ENCODE measurements at places on chromosomes 7 and 10.

DNA sequence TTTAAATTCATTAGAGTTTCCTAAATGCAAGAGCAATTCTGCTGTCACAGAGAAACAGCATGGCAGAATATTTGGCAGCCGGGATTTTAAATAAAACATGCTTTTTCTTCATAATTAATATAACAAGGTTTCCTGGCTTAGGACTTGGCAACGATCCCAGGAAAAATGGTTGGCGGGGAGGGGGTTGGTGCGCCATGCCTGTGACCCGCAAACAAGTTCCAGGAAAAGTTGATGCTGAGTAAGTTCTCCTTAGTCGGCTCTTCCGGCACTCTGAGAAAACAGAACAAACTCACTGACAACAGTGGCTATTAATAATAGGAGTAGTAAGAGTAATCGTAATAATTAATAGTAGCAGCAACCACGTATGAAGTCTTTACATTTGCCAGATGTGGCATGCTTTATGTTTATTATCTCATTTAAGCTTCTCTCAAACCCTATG lies 4.6 kb downstream of the HABP2 start:
- DNase-seq = no peak

DNA sequence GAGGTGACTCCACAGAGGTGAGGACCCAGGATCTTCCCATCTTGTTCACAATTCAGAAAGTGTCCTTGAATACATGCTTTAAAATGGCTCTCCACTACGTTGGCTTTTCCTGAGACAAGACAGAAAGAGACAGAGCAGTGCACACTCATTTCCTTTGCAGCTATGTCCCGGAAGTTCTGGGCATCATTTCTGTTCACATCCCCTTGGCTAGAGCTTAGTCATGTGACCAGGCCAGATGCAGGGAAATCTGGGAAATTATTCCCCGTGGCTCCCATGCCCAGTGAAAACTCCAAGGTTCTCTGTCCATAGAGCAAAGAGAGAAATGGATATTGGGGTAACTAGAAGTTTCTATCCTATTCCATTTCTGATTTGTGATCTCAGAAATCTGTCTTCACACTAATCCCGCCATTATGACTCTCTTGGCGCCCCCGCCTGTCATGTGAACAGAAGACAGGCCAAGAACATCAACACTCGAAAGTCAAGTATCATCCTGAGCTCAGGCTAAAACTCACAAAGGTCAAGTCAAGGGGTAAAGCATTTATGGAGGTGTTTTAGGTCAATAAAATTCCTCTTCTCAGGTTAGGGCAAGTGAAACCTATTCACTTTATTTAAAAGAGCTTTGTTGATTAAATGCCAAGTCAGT lies 251.4 kb upstream of the HABP2 start:
- no peak for DNase-seq

DNA sequence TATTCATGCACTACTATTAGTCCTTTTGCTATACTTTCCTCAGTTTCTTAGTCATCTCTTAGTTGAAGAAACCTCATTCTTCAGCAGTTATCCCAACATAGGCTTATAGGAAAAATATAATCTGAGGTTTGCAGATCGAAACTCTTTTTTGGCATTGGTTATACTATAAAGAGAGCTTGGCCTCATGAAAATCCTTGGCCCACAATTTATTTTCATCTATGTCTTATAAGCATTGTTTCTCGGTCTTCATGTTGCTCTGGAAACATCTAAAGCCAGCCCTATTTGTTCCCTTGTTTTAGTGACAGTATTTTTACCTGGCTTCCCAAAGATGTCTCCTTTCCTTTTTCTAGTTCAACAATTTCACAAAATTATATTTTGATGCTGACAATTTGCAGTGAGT lies 345.1 kb upstream of the PRKCQ start:
- no peak for DNase-seq

DNA sequence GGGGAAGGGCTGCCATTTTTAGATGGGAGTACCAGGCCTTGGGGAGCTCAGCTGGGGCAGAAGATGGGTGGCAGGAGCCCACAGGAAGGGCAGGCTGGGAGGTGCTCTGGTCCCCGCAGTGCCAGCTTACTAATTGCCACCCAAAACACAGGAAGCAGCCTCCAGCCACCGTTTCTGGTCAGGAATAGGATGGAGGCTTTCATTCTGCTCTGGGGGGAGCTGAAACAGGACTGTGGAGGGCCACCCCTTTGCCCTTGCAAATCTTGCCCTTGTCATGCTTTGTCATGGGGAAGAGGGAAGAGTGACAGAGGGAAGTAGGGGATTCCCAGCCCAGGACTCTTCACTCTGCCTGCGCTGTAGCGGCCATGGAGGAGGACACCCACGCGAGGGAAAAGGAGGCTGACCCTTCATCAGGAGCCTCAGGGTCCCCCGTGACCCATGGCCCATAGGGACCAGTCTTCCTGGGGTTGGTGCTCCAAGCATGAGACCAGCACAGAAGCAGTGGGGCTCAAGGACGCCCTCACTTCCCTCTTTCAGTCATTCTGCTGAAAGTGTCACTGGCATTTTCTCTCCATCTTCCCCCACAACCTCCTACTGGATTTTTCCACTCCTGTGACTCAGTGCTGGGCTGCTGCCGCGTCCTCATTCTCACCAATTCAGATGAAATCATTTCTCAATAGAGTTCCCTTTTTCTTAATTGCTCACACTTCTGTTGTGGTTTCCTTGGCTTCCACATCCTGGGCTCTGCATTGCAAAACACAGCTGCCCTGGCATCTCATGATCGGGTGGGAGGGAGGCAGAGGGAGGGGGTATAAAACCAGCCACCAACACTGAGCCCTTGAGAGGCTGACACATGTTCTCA lies 61.9 kb downstream of the MKI67 start:
- DNase-seq = peak; percentile 64

DNA sequence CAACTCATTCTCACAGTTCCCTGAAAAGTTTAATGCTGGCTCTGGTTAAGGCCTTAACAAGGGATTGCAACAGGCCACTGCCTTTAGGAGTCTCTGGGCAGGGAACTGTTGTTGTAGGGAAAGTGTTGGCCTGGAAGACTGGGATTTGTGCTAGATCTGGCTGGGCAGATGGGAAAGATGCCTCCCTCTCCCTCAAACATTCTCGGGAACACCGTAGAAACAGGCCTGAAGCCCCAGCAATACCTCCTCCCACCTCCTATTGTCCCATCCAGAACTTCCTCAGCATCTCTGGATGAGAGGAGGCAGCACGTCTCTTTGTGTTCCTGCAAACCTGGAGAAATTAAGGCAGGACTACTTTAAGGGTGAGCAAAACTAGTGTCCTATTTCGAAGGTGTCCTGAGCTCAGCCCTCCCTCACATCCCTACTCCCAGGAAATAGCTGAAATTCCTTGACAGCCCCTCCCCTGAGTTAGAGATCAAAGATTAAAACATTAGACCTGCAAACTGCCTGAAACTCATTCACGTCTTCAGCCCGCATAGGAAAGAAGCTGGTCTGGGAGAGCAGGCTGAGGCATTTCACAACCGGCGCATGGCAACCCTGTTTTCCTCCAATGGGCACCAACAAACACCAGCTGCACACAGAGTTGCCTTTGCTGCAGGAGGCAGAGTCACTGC lies 10.9 kb upstream of the MAP3K8 start:
- DNase-seq = no peak

GRCh38 chr10:67114945-67115344 lies 189.1 kb downstream of the LRRTM3 start:
- DNase-seq = no peak

GRCh38 chr7:99837649-99838361 lies 10.0 kb downstream of the CYP3A43 start:
- DNase-seq = no peak

DNA sequence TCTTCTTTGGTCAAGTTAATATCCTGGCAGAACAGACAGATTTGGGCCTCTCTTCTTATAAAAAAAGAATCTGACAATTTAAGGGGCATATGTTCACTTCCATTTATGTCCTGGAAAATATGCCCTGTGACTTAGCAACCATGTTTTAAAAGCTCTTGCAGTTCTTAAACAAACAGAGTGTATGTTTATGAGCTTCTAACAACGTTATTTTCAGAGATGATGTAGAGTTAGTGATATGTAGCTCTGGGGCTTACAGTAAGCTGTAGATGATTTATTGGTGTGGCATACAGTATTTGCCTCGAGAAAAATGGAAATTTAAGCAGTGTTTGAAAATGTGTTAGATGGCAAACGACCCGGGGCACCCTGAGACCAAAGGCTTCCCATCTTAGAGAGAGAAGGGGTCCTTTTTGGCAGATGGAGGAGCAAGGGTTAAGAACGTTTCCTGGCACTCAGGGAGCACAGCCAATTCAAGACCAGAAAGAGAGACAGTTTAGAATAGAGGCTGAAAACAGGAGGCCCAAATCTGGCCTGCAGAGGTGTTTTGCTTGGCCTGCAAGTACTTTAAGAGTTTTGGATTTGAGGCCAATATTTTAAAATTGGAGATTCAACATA lies 397.5 kb downstream of the KCNMA1 start:
- no peak for DNase-seq

DNA sequence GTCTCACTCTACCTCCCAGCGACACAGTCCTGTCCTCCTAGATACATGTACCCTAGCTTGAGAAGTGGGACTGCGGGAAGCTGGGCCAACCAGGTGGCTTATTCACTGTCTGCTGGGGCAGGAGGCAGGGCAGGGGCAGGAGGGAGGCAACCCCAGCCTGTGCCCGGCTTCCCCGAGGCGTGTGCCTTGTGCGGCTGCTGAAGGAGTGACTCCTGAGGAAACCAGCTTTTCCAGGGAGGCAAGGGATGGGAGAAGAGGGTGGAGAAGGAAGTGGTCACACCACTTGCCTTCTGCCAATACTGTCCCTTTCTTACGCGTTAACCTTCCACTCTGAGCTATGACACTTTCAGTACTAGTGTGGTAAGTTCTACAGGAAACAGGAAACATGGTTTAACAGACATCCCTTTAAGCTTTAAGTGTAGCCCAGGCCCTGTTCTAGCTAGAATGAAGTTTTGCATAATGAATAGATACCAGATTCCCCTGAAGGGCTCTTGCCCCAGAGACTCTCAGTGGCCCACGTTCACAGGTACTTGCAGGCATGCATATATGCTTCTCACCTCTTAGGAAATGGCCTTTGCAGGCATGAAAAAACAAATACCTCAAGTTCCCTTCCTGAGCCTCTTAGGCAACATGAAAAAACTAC lies 40.6 kb downstream of the SYPL1 start:
- DNase-seq = peak; percentile 56

DNA sequence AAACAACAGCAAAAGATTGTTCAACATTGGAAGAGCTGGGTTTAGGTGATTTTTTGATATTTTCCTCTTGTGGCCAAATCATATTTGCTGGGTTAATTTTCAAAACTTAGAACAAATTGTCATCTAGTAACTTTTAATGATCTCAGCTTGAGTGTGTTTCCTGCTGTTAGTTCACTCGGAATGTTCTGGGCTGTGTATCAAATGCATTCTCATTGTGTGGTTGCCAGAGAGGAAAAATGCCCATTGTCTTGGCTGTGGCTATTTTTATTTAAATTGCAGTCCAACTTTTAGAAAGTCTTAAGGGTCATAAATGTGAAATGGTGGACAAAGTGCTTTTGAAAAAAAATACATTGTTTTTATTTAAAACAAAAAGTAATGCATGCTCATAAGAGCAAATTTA lies 542.0 kb downstream of the TNS3 start:
- no peak for DNase-seq

DNA sequence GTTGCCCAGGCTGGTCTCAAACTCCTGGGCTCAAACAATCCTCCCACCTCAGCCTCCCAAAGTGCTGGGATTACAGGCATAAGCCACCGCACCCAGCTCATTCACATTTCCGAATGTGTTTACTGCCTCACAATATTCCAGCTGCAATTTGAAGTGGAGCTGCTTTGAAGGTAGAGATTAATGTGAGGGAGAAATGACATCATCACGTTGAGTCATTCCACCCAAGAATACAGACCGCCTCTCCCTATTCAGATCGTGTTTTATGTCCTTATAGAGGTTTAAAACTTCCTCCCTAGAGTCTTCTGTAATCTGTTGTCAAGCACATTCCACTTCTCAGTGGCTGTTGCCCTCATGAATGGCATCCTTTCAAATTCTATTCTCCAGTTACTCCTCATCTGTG lies 100.4 kb upstream of the PDGFA start:
- peak; percentile 40 for DNase-seq

- no peak for DNase-seq
Observed at GRCh38 chr7:95817866-95818640, 45.7 kb downstream of the DYNC1I1 start.

DNA sequence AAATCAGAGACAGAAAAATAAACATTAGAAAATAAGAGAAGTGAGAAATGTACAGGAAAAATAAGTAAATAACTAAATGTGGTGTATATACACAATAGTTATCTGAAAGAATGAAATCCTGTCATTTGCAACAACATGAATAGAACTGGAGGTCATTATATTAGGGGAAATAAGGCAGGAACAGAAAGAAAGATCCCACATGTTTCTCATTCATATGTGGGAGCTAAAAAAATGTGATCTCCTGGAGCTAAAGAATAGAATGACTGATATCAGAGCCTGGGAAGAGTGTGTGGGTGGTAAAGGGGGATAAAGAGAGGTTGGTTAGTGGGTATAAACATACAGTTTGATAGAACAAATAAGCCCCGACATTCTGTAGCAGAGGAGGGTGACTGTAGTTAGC lies 27.3 kb downstream of the PLXDC2 start:
- no peak for DNase-seq

- no peak for DNase-seq
Observed at GRCh38 chr10:68302503-68302823, 29.4 kb upstream of the HNRNPH3 start.

DNA sequence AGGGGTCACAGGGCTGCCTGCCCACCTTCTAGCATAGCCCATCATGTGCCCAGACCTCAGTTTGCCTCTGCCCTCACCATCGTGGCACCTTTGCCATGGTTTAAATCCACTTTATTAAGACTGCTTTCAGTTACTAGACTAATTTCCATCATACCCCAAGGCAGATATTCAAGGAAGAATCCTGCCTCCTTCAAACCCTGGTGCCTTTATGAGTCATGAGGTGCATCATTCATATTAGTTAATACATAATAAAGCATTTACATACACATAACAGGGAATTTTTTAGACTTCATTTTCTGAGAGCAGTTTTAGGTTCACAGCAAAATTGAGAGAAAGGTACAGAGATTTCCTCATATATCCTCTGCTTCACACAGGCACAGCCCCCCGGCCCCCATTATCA lies 62.8 kb downstream of the CXCL12 start:
- no peak for DNase-seq

DNA sequence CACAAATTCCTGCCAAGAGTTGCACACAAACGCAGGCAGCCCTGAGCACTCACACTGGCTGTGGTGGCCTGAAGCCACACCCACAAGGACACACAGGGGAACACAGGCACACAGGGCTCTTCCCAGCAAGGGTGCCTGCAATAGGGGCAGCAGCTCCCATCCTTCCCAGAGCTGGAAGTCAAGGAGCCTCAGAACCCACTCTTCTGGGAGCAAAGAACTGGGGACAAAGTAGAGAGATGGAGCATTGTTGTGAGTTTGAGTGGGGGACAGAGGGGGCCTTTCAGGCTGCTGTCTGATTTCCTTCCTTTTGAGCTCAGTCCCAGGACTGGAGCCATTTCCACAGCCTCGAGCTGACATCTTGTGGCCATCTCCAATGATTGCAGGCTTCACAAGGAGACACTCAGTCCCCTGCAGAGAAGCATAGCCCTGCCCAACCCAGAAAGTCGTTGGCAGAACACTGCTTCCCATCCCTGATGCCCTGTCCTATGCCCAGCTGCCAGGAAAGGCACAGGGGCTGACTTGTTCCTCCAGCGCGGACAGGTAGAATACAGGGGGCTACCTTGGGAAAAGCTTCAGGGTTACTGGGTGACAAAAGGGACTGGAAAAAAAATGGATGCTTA lies 34.4 kb upstream of the SLF2 start:
- peak; percentile 46 for DNase-seq

GRCh38 chr10:75209921-75210281 lies 695 bp upstream of the VDAC2 start:
- DNase-seq = no peak
